ENCODE measurements at places on chromosomes 12 and 14. TPM values are rescaled to one million over a fixed set of nuclear protein-coding genes. Genes with fewer than 3 reads are reported as not detected.

OR6C74 gene
- total RNA-seq, result not detected

GNG2 gene
- 4.0 TPM for total RNA-seq

GSC gene
- total RNA-seq, result 0.42 TPM

STXBP6 gene
- total RNA-seq, result 2.4 TPM

ADAMTS20 gene
- total RNA-seq, result not detected

GALNT6 gene
- 3.7 TPM for total RNA-seq

ATP23 gene
- total RNA-seq, result 4.9 TPM

HOXC11 gene
- 0.53 TPM for total RNA-seq

SSPN gene
- 0.91 TPM for total RNA-seq

NID2 gene
- total RNA-seq, result 13.8 TPM

ASCL1 gene
- not detected for total RNA-seq

TAS2R8 gene
- not detected for total RNA-seq

KERA gene
- not detected for total RNA-seq

Data from A549 treated with GW870086 at 1 μM for 4 hours (cell line).